ENCODE measurements at places on chromosomes 2 and 18.

DNA sequence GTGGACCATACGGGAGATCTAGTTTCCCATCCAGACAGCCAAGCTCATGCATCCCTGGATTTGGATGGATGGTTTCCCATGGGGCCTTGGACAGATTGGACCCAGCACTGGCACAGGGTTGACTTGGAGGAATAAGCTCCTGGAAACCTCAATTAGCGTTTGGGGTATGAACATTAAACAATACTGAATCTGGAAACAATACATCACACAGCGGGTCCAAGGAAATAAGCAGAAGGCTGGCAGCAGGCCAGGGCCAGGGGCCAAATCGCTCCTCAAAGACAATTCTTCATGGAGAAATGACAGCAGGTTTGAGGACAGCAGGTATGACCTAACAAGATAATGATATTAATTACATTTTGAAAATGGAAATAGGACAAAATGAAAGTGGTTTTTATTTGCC lies 540.6 kb downstream of the RIT2 start:
- DNase-seq = no peak

DNA sequence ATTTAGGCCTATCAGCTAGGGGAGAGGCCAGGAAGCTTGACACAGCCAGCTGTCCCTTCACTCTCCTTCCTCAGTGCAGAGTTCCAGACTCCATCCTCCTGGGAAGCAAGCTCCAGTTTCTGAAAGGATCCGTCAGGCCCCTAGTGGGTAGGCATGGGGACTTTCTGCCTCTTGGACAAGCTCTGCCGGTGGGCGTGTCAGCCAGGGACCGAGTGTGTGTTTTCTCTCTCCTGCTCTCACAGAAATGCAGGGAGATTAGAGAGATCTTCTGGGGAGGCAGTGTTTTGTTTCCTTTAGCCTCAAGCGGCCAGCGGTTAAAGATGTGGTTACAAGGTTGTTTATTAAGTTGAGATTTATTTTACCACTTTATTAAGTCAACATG lies 29.9 kb upstream of the OTOS start:
- no peak for DNase-seq

DNA sequence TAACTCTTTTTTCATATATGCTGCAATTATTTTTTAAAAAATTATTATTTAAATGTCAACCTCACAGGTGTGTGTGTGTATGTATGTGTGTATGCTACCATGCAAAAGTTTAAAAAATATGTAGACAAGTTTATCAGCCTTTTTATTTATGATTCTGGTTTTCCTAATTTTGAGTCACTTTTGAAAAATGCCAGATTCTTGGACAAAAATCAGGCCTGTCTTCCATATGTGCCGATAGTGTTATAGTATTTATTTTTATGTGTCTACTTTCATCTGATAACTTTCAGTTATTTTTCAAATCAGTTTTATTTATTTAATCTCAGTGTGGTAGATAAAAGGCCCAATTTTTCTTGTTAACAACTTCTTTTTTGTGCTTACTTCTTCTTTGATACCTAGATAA lies 176.2 kb downstream of the RDH14 start:
- no peak for DNase-seq

DNA sequence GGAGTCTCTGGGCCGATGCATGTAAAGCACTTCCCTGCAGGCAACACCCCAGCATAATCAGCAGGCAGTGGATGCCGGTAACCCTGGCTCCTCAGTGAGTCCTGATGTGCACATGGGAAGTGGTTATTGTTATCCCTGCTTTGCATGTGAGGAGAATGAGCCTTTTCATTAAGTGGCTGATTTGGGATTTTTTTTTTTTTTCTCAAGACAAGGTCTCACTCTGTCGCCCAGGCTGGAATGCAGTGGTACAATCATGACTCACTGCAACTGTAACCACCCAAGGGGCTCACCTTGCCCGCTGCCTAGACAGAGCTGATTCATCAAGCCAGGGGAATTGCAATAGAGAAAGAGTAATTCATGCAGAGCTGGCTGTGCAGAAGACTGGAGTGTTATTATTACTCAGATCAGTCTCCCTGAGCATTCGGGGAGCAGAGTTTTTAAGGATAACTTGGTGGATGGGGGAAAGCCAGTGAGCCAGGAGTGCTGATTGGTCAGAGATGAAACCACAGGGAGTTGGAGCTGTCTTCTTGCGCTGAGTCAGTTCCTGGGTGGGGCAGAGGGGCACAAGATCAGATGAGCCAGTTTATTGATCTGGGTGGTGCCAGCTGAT lies 95.4 kb downstream of the SOCS6 start:
- DNase-seq = no peak

- no peak for DNase-seq
Observed at GRCh38 chr2:28557389-28558131, 61.7 kb downstream of the PLB1 start.

GRCh38 chr18:44887227-44887631 lies 206.5 kb downstream of the SETBP1 start:
- no peak for DNase-seq

DNA sequence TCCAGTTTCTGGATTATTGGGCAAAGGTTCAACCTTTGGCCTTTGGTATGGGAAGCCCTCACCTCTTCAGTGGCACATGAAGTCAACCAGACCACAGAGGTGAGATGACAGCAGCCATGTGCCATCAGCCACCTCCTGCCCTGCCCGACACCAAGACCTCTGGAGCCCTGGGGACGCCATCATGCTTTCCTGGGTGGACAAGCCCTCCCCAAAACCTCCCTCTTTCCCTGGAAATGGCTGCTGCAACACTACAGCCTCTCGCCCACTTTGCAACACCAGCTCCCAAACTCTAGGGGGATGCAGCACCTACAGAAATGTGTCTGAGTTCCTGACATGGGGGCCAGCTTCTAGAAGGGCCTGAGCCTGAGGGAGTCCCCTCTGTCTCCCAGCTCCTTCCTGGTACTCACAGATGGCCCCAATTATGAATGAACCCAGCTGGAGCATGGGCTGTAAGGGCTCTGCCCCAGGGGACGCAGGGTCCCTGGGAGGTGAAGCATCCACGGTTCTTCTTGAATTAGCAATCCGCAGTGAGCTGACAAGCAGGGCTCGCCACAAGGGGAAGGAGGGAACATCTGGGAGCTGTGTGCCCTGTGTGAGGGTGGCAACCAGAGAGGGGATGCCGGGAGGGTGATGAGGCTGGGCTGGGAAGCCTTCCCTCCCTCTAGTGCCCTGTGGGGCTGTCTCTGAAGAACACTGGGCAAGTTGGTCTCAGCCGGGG lies 268.5 kb upstream of the HDAC4 start:
- no peak for DNase-seq

- DNase-seq = no peak
Observed at GRCh38 chr18:59429608-59430007, 70.5 kb upstream of the LMAN1 start.

GRCh38 chr2:58812771-58813344 lies 571.7 kb upstream of the FANCL start:
- DNase-seq = no peak

DNA sequence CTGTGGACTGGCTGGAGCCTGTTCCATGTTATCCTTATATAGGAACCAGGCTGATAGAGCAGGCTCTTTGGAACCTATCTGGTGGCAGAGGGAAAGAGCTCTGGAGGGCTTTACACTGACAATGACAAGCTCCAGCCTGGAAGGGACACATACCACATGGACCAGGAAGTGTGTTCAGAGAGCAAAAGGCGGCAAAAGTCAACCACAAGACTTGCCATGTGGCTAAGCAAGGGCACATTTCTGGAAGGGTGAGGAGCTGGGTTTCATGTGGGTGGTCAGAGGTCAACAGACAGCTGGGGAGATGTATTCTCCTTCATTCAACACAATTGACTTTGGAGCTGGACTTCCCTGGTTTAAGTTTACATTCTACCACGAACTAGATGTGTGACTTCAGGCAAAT lies 325.2 kb downstream of the DYSF start:
- no peak for DNase-seq

- no peak for DNase-seq
Observed at GRCh38 chr2:85160966-85161960, 28.1 kb downstream of the TCF7L1 start.

GRCh38 chr2:240191001-240191400 lies 50.5 kb upstream of the OTOS start:
- DNase-seq = no peak

- DNase-seq = no peak
Observed at GRCh38 chr2:66604976-66605375, 170.1 kb downstream of the MEIS1 start.

DNA sequence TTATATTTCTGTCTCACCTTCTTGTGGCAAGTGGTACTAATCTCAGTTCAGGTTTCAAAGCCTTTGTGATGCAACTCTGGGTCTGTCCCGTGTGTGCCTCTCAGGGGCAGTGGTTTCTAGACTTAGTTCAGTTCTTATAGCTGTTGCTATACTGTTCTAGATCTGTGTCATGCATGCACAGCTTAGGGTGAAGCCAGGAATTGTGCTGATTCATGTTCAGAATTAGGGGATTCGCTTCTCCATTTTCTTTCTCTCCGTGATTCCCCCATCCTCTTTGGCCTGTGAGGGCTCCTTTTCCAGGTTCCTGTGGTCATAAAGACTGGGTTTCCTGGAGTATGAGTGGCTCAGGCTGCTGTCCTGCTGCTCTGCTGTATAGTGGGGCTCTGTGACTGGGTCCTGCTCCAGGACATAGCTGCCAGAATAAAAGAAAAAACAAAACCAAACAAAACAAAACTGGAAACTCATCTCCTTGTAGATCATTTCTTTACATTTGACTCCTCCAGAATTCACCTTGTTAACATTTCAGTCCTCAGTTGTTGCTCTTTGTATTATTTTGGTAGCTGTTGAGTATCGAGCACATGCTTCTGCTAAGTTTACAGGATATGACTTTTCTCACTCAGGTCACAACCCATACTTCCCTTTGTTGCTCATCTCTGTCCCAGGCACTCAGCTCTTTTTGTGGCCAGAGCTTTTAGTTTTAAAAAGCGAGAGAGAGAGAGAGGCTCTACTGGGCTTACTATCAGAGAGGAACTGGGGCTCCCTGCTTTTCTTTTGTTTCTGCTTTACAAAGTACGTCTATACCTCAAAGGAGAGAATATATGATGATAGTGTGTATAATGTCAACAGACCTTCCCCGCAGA lies 34.2 kb downstream of the CERS6 start:
- DNase-seq = no peak

- no peak for DNase-seq
Observed at GRCh38 chr2:3168230-3168891, 209.3 kb downstream of the EIPR1 start.

- DNase-seq = no peak
Observed at GRCh38 chr2:69554568-69554967, 89.0 kb downstream of the AAK1 start.

DNA sequence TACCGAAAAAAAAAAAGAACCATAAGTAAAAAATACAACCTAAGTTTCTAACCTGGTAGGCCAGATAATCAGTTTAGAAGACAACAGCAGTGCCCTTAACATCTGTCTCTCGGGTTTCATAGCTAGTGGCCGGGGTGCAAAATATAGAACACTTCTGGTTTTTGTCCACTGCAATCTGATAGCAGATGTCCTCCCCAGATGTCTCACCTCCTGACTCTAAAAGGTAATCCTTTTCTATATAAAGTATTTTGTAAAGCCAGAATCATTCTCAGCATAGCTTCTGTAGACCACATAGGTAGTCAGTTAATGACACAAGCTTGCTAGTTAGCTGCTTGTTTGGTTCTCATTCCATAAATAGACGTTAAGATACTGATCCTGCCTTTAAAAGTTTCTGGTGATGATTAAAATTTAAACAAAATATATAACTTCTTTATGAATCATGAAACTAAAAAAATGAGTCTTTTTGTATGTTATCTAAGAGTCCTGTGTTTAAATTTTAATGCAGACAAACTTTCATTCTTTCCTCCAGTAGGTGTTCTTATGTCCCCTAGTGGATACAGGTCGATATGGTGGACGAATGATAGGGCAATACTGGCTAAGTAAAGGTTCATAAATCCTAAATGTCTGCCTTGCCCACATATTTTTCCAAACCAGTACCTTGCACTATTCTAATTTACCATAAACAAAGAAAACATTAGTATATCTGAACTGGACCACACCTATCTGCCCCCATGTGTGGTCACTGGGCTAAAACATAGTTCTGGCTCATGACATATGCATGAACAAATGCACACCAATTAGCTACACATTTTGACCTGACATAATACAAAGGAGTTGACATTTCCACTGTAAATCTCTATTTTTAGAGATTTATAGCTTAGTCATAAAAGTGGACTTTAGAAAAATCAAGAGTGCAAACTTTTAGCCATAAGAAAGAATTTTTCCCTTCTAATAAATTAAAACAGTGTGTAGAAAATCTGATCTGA lies 171.0 kb downstream of the SRBD1 start:
- no peak for DNase-seq

- DNase-seq = no peak
Observed at GRCh38 chr2:66305718-66306117, 129.2 kb upstream of the MEIS1 start.

DNA sequence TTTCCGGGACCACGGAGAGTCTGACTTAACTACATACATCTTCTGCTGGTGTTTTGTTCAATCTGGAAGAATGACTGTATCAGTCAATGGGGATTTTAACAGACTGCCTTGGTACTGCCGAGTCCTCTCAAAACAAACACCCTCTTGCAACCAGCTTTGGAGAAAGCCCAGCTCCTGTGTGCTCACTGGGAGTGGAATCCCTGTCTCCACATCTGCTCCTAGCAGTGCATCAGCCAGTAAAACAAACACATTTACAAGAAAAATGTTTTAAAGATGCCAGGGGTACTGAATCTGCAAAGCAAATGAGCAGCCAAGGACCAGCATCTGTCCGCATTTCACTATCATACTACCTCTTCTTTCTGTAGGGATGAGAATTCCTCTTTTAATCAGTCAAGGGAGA lies 23.1 kb downstream of the ICOS start:
- no peak for DNase-seq

GRCh38 chr2:226467633-226468032 lies 332.0 kb downstream of the IRS1 start:
- DNase-seq = no peak

DNA sequence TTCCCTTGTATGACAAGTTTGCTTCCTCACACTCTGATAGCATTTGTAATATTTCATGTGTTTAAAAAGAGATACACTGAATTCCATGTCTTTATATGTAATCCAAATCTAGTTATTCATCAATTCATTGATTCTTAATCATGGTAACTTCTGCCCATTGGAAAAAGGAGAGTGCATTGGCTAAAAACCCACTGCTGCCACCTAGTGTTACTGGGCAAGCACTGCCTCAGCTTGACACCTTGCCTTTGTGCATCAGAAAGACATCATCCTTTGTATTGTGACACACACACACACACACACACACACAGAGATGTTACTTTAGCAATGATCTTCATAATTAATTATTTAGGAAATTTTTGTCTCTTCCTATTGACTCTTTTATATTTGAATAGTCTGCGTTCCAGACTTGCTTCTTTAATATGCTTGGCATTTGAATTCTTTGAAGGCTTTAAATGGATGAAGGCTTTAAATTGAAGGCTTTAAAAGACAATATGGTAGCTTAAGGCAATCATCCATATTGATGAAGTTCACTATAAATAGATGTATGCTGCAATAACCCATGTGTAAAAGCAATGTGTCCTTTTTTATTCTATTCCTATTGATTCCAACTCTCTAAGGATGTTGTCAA lies 414.2 kb upstream of the CHST9 start:
- no peak for DNase-seq

GRCh38 chr18:9081940-9082339 lies 20.6 kb upstream of the NDUFV2 start:
- no peak for DNase-seq

Data from effector memory CD4-positive, alpha-beta T cell (primary cell).